Glutamatergic neuron (in vitro differentiated cells): ENCODE measurements at places on chromosomes 2 and 18.

DNA sequence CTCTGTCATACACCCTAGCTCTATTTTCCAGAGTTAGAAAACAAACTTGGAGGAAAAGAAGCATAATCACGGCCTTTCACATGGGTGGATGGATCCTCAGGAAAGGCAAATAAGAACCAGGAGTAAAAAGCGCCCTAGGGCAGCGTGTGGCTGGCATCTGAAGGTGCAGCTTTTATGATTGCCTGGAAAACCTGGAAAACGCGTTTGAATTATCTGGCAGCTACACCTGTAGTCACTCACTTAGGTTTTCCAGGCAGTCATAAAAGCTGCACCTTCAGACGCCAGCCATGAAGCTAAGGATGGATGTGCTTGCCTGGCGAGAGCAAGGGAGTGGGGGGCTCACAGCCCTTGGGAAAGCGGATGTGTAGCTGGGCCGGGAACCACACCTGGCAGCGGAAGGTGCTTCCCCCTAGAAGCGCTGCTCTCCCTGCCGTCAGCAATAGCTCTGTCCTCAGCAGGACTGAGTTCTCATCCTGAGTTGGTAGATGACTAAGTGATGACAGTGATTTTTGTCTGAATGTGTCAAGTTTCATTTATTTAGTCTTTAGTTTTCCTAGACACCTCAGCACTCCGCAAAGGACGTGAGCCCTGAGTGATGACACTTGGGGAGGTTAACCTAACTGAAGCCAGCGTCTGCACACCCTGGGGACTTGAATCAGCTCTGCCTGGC, 82.0 kb downstream of the DCDC2C start:
- DNase-seq = no peak

- DNase-seq = no peak
Observed at GRCh38 chr2:97911922-97912575, 83.7 kb downstream of the TMEM131 start.

GRCh38 chr2:219406861-219407230, 11.3 kb upstream of the DES start:
- no peak for DNase-seq

- no peak for DNase-seq
Observed at GRCh38 chr2:45278365-45279078, 269.3 kb upstream of the SIX2 start.

- DNase-seq = no peak
Observed at GRCh38 chr2:189192766-189193165, 13.2 kb upstream of the COL5A2 start.

GRCh38 chr2:48328942-48329723, 200.8 kb upstream of the STON1 start:
- DNase-seq = no peak

GRCh38 chr2:40384233-40384632, 67.7 kb downstream of the SLC8A1 start:
- no peak for DNase-seq

DNA sequence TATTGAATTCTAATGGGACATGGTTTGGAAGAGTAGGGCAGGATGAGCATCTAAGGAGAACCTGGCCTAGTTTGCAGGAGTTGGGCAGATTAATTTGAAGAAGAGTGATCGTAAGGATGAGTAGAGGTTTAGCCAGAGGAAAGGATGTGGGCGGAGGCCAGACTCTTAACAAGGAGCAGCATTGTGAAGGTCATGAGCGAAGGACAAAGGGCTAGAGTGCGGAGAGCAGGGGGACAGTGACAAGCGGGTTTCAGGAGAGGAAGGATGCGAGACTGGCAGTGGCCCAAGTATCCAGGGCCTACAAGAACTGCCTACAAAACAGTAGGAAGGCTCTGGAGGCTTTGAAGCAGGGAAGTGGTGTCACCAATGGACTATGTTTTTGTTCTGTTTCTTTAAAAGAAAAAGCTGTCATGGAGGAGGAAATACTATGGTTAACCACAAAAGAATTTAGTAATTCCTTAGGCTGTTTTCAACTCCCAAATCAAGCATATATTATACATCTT, 20.1 kb downstream of the SLC66A3 start:
- DNase-seq = no peak
